ENCODE measurements at places on chromosomes 12 and 14. TPM values are rescaled to one million over a fixed set of nuclear protein-coding genes. Genes with fewer than 3 reads are reported as not detected.

- no peak for DNase-seq
These were observed 41.9 kb upstream of the BEGAIN start for GRCh38 chr14:100629098-100629497.

DNA sequence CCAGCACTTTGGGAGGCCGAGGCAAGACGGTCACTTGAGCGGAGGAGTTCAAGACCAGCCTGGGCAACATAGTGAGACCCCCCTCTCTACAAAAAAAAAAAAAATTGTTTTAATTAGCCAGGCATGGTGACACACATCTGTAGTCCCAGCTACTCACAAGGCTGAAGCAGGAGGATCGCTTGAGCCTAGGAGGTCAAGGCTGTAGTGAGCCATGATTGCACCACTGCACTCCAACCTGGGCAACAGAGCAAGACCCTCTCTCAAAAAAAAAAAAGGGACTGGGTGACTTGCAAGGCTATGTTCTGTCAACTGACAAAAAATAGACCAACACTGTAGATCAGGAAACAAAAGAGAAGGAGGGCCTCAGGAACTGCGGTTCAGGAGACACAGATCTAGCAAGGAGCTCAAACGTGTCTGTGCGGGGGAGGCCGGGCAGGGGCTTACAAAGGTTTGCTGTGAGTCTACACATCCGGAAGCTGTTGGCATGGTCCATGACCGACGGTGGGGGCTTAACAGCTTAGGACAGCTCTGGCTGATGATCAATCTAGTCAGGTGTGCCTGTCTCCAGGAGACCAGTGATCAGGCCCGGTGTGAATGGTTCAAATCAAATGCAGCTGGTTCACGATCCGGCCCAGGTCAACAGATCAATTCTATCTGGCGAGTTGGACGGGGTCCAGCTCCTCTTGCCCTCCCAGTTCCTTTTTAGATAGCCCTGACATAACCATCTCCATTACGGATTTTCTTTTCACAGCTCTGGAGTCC, 31.7 kb upstream of the INF2 start:
- no peak for DNase-seq

HHIPL1 gene
- total RNA-seq, result 1.7 TPM

GRCh38 chr14:102994689-102995088, 62.7 kb downstream of the CDC42BPB start:
- no peak for DNase-seq

- peak; percentile 68 for DNase-seq
These were observed 551 bp downstream of the RAP1B start for GRCh38 chr12:68611094-68611805.

- peak; percentile 19 for DNase-seq
These were observed 31.7 kb downstream of the FUT8 start for GRCh38 chr14:65444230-65444629.

- DNase-seq, result no peak
These were observed 882 bp upstream of the GTF2A1 start for GRCh38 chr14:81221579-81222102.

GRCh38 chr14:55303125-55303499, 31.9 kb downstream of the FBXO34 start:
- DNase-seq, result no peak

KRT4 gene
- total RNA-seq, result not detected

GRCh38 chr14:103273745-103274615, 60.1 kb upstream of the EIF5 start:
- no peak for DNase-seq

DNA sequence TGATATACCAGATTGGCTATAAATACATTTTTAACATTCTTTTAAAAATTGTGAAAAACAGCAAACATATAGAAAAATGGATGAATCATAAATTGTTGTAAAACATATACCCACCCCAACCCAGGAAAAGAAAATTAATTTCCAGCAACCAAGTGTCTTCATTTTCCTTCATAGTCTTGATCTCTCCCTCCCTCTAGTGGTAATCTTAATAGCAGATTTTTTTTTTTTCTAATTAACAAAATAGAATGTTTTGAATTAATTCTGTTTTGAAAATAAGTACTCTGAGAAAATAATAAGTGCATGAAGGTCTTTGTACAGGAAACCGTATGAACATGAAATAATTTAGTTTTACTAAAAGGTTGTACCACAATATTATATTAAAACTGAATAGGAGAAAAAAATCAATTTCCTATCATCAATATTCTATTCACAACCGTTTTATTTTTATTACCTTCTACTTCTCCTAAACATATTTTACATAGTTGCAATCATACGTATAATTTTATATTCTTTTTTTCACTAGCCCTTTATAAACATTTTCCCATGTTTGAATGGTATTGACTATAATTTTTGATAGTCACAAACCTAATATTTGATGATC, 7.0 kb downstream of the ETNK1 start:
- DNase-seq, result peak; percentile 44

DNA sequence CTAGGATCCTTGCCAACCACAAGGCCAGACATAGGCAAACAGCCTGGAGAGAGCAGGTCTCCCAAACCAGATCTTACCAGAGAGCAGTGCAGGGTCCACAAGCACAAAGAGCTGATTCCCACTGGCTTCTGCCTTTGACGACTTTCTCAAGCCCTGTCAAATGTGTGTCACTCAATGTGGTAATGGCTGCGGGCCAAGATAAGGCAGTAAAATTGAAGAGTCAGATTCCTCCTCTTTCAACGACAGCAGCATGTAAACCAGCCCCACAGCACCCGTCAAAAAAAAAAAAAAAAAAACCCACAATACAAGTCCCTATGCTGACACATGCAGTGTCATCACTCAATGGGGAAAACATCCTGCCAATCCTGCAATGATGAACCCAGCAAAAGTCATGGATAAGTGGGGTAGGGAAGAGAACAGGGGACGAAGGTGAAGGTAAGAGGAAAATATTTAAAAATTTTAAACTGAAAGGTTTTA, at the start of gene STON2:
TSS of gene STON2 (minus strand) at position 123 of the 477 bp plus-strand sequence. CDS start 1,942 bp downstream, outside the sequence.
- no peak for DNase-seq
